ENCODE measurements at places on chromosomes 11 and 22.
A peak's percentile ranks its signal among the peaks of the same experiment; 100 is the strongest.

DNA sequence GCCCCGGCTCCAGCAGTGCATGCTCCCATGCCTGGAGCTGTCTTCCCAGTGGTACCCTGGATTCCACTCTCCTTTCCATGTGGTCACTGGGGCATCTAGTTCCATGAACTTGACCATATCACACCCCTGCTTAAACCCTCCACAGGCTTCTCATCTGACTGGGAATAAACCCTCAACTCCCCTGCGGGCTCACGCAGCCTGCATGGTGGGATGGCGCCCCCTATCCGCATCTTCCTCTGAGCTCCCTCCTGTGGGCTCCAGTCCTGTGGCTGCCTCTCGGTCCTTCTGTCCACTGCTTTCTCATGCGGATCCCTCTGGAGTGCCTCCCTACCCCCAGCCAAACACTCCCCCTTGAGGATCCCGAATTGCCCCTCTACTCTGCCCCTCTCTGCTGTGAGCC, 41.4 kb upstream of the TTLL12 start:
- peak; percentile 7 for DNase-seq

- no peak for DNase-seq
These were observed 41.2 kb downstream of the WNT11 start for GRCh38 chr11:76164861-76165751.

DNA sequence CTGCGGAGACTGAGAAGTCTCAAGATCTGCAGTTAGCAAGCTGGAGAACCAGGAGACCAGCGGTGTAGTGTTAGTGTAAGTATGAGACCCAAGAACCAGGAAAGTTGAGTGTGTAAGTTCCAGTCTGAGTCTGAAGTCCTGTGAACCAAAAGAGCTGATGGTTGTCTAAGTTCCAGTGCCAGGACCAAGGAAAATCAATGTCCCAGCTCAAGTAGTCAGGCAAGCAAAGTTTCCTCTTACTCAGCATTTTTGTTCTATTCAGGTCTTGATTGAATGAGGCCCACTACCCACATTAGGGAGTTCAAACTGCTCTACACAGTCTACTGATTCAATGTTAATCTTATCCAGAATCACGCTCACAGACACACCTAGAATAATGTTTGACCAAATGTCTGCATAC, 11.0 kb downstream of the USP28 start:
- no peak for DNase-seq

- no peak for DNase-seq
These were observed 123.9 kb downstream of the CTNND1 start for GRCh38 chr11:57885298-57886050.

GRCh38 chr11:76638270-76639197, 32.0 kb downstream of the LRRC32 start:
- DNase-seq = no peak

All from stimulated activated CD8-positive, alpha-beta memory T cell treated with anti-CD3 and anti-CD28 coated beads, Interleukin-12 subunit alpha, Interleukin-12 subunit beta, amount 100 ng/mL, for 1 hour (primary cell).